Cardiac septum (tissue), 1 donor: ENCODE measurements at places on chromosomes 11 and 22. TPM values are rescaled to one million over a fixed set of nuclear protein-coding genes. Genes with fewer than 3 reads are reported as not detected.
A peak's percentile ranks its signal among the peaks of the same experiment; 100 is the strongest.

GRCh38 chr11:25037431-25037830, 540.6 kb downstream of the LUZP2 start:
- no peak for DNase-seq

The MAML2 gene
- total RNA-seq: 4.8 TPM

The CD3E gene
- total RNA-seq: 0.48 TPM

The CHST1 gene
- total RNA-seq: 2.6 TPM

The CREB3L1 gene
- 8.6 TPM for total RNA-seq

The GLYATL2 gene
- total RNA-seq: 0.27 TPM

- no peak for DNase-seq
Observed at GRCh38 chr11:61067782-61068446, 34.4 kb upstream of the CD5 start.

The RHBDD3 gene
- total RNA-seq: 16.7 TPM

DNA sequence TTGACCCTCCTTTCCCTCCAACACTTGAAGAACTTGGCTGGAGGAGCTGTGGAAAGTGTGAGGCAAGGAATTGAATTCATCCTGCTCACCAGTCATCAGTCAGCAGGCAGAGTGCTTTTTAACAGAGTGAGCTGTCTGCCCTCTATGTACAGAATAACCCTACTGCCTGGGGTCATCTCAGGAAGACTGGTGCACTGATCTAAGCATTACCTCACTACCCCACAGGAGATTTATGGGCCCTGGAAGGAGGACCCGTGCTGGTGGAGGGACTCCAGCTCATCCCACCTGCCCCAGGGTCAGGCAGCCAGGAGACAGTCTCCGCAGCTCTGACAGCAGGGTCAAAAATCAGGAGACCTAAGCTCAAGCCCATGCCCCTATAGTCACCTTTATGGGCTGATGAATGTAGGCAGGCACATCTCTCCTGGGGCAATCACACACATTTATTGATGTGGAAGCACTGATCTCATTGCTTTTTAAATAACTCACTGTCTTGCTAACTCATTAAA, 270.8 kb upstream of the SESN3 start:
- no peak for DNase-seq

GRCh38 chr22:27747396-27748221, 53.9 kb downstream of the MN1 start:
- peak; percentile 24 for DNase-seq

DNA sequence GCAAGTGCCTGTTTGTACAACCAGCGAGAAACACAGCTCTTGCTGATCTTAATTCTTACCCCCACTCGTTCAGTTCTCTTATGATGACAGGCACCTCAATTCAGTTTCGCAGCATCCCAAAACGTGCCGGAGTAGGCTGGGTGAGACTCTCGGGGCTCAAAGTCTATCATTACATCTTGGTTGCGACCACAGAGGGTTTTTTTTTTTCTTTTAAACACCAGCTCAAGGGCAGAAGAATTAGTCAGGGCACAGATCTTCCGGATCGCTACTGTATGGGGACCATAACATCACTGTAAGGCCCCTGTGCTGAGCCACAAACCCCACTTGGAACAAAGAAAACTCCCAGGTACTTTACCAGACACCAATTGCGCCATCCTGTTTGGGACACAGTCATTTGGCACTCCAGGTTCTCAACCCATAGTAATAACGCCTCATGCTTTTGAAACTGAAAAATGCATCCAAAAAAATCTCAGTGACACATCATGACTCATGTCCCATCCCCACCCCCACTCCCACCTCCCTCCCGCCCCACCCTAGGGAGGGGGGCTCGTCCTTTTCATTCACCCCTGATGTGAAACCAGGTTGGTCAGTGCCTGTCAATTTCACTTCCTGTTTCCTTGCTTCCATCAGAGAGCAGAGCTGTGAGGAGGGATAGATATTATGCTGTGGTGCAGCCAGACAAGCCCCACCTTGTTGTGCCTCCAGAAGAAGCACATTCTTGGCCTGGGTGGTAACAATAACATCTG, 41.0 kb upstream of the CD5 start:
- no peak for DNase-seq

The OR4P4 gene
- total RNA-seq: not detected

The GAS2 gene
- 14.3 TPM for total RNA-seq

DNA sequence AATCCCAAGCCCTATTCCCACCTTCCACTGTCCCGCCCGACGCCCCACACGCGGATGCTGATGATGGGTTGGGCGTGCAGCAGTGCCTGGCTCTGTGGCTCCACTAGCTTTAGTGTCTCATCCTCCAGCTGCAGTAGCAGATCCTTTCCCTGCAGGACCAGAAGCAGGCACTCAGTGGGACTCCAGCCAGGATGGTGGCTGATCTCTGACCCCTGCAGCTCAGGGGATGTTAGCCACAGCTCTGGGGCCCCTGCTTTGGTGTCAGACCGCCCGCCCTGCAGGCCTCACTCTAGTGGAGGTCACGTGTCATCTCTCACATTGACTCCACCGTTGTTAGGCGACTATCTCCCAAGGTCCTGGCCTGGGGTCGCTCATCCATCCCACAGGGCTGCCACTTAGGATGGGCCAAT, 11.8 kb downstream of the SMPD1 start:
- no peak for DNase-seq

The CATSPERZ gene
- total RNA-seq: not detected

- DNase-seq: peak; percentile 79
Observed at GRCh38 chr22:46150655-46151477, 540 bp downstream of the PPARA start.

The ADAMTS15 gene
- total RNA-seq: 8.5 TPM

GRCh38 chr11:100914415-100915110, 215.1 kb downstream of the PGR start:
- DNase-seq: no peak

DNA sequence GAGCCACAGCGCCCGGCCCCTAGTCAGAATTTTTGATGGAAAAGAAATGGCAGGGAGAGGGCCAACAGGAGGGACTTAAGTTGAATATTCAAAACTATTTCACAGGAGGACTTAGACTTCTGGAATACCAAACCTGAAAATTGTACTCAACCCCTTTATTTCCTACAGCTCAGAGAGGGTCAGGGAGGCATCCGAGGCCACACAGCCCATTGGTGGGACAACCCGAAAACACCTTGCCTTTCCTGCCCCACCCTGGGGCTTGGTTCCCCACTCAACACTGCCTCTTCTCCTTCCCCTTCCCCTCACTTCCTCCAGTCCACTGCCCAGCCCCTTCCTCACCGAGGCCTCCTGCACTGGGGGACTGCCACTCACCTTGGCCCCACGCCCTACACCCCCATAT, 1.4 kb downstream of the NAALADL1 start:
- DNase-seq: no peak

DNA sequence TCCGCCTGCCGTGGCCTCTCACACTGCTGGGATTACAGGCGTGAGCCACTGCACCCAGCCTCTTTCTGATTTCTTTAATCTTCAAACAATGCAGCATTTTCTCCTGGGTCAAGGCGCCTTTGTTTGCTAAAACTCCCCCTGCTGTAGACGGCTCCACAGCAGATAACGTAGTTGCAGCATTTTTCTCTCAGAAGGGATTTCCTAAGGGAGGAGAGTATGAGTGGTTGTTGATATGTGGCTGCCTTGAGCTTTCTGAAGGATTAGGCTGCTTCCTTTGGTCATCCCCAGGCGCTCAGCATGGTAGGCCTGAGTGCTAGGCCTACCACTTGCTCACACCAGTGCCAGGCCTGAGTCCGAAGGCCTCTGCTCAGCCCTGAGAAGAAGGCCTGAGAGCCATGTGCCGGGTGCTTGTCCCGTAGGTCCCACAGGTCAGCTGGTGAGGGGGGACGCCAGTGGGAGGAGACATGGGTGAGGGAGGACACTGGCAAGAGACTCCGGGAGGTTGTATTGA, 18.1 kb downstream of the SMARCB1 start:
- DNase-seq: no peak

The GPHA2 gene
- not detected for total RNA-seq
